ENCODE measurements at places on chromosomes 11 and 22.
A peak's percentile ranks its signal among the peaks of the same experiment; 100 is the strongest.

DNA sequence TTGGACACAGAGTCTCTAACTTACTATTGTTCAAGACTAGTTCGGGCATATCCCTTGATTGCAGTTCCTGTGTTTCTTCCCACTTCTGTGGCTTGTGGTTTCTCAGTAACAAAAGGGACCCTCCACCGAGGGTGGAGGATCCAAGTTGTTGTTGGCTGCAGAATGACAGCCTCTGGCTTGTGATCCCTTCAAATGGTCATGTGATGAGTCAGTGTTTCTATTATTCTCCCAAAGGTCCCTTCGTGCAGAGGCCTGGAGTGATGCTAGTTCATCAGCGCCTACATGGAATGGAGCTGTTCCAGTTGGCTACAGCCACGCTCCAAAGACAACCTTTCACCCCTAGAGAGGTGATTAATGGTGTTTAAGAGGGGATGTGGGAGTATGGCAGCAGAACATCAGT lies 2.6 kb upstream of the VWCE start:
- DNase-seq, result no peak

- no peak for DNase-seq
Observed at GRCh38 chr22:35538801-35539321, 1.8 kb upstream of the RASD2 start.

GRCh38 chr11:66258473-66258893 lies 10.0 kb upstream of the RAB1B start:
- DNase-seq, result no peak

GRCh38 chr11:57461841-57462489 lies 1.6 kb downstream of the RTN4RL2 start:
- no peak for DNase-seq

GRCh38 chr22:17910561-17911311 lies 113.6 kb downstream of the MICAL3 start:
- no peak for DNase-seq

DNA sequence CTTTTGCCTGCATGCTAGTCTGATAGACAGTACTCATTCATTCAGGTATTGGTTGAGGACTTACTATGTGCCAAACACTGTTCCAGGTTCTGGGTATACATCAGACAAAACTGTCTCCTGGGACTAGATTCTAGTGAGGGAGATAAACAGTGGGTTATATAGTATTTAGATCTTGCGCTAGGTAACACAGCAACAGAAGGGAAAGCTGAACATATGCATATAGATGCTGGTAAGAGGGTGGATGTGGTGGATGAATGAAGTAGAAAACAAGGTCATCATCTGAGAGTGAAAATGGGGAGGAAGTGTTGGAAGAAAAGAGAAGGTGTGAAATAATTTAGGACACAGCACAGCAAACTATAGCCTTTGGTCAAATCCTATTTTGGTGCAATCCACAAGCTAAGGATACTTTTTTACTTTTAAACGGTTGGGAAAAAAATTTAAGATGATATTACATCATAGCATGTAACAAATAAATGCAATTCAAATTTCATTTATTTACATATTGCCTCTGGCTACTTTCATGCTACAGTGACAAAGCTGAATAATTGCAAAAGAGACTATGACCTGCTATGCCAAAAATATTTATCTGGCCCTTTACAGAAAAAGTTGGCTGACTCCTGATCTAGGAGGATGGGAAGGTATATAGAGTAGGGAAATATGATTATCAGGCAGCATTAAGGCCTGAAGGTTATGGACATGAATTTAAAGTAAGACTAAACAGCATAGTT lies 7.1 kb upstream of the TMEM9B start:
- DNase-seq, result no peak

DNA sequence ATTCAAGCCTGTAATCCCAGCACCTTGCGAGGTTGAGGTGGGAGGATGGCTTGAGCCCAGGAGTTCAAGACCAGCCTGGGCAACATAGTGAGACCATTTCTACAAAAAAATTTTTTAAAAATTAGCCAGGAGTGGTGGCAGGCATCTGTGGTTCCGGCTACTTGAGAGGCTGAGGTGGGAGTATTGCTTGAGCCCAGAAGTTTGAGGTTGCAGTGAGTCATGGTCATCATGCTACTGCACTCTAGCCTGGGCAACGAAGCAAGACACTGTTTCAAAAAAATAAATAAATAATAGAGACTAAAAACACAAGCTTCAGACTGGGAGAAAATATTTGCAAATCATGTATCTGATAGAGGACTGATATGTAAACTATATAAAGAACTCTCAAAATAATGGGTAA lies 33.2 kb downstream of the BTBD10 start:
- DNase-seq, result no peak

DNA sequence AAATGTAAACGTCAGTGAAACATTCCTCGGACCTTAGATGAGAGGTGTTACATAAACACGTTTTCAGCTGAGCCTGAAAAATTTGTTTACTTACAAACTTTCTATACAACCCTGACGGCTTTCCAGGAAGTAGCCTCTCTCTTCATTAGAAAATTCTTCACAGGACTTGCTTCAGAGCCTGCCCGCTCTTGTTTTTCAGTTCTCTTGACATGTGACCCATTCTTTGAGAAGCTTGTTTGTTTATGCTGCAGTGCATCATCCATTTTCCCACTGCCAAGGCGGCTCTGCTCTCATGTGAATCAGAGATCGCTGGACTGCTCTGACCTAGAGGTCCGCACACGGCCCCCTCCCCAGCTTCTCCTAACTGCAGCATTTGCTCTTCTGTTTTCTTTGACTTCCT lies 47.9 kb upstream of the ARHGAP42 start:
- DNase-seq, result no peak

- DNase-seq, result no peak
Observed at GRCh38 chr11:78313181-78313795, 104.3 kb downstream of the GAB2 start.

GRCh38 chr22:23180301-23180892 lies at the start of gene BCR:
Gene BCR, plus strand, starts transcription at chr22:23180509. Its CDS starts 452 bp downstream, at chr22:23180961.
- peak; percentile 54 for DNase-seq

DNA sequence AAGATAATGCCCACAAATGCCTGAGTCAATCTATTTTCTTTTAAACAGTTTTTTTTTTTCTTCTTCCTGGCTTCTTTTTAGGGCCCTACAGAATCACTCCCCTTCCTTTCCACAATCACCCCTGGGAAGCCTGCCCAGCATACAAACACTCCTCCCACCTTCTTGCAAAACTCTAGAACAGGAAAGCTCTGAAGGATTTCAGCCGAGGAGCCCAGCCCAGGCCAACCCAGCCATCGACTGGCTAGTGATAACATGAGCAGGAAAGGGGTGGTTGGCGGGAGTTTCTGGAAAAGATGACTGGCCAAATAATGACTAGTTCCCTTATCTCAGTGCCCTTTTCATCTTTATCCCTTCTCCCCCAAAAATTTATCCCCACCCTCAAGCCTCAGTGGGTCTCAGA lies 68.2 kb downstream of the USP35 start:
- no peak for DNase-seq

- no peak for DNase-seq
Observed at GRCh38 chr11:59558270-59558643, 46.9 kb downstream of the OR4D9 start.

GRCh38 chr11:125080531-125080911 lies 17.4 kb downstream of the SLC37A2 start:
- no peak for DNase-seq

DNA sequence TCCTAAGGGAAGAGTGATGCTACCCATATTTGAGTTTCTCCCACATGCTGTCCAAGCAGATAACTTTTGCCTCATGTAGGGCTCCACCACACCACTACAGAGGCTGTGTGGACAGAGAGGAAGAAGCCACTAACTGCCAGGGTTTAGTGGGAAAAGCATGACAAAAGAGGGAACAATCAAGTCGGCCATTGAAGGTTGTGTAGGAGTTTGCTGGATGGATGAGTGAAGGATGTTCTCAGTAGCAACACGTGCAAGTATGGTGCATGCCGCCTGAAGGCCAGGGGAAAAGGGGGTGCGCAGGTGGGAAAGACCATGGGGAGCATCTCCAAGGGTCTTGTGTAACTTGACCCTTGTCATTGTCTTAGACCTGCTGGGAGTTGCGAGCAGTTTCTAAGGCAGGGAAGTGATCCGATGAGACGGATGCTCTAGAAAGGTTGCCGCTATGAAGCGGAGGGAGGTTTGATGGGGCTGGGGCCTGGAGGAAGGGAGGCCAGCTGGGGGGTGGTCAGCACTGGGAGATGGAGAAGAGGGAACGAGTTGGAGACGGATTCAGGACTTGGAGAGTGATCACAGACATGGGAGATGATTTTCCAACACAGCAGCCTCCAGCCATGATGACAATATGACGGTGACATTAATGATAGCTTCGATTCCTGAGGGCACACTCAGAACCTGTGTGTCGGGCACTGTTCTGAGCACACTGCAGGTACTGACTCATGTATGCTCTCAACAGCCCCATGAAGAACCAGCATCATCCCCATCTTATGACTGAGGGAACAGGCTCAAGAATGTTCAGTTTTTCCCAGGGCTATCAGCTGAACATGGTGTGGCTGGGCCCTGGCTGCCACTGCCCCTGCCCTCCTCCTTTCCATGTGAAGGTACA lies 53.7 kb downstream of the CD6 start:
- no peak for DNase-seq

- no peak for DNase-seq
Observed at GRCh38 chr22:44575381-44576268, 77.6 kb upstream of the RTL6 start.

DNA sequence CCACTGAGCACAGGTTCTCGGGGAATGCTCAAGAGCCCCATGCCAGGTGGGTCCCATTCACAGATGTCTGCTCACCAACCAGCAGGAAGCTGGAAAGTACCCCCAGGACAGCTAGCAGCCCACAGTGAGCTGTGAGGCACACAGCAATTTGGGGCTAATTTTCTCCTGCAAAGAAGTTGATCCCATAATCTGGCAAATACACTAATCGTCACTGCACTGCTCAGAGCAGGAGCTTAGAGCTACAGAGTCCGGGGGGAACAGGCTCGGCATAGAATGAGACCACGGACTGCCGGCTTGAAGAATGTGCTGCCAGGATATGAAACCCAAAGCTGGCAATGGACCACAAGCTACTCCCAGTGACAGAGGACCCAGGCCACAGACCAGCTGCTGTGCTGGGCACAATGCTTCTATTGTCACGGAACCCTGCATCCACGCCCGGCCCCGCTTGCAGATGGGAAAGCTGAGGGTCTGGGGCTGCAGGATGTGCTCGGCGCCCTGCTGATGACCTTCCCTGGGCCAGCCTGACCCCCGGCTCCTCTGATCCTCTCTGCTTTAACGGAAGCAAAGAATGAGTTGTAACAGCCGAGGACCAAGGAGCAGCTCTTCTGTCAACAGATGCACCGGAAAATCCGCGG lies 239.7 kb downstream of the CTTN start:
- DNase-seq, result no peak

DNA sequence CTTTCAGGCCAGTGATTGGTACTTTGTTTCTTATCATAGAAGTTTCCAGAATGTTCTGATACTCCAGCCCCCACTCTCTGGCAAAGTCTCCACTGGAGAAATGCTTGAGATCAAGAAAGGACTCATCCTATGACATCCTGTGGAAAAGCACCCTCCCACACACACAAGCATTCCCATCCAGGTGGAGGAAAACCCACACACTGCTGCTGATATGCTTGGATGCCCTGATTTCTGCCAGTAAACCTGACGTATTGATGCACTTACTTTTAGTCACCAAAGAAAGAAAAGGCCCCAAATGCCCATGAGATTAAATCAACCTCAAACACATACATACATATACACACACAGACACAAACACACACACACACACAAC lies 9.2 kb upstream of the SLC5A12 start:
- no peak for DNase-seq

DNA sequence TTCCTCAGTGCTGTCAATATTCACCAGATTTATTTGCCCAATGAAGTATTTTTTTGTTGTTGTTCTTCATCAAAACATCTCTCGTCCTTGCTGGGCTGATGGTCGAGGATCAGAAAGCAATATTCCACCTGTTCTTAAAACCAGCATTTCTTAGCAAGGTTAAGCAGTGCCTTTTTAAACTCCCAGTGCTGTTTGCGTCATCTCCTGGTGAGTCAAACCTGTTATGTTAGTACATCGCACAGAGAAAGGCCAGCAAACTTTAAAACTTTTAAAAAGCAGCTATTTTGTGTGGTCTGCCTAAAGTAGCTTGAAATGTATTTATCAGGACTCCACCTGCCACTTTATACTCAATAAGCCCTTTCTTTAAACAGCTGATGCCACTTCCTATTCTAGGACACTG lies 802.0 kb downstream of the KCNA4 start:
- DNase-seq, result no peak

DNA sequence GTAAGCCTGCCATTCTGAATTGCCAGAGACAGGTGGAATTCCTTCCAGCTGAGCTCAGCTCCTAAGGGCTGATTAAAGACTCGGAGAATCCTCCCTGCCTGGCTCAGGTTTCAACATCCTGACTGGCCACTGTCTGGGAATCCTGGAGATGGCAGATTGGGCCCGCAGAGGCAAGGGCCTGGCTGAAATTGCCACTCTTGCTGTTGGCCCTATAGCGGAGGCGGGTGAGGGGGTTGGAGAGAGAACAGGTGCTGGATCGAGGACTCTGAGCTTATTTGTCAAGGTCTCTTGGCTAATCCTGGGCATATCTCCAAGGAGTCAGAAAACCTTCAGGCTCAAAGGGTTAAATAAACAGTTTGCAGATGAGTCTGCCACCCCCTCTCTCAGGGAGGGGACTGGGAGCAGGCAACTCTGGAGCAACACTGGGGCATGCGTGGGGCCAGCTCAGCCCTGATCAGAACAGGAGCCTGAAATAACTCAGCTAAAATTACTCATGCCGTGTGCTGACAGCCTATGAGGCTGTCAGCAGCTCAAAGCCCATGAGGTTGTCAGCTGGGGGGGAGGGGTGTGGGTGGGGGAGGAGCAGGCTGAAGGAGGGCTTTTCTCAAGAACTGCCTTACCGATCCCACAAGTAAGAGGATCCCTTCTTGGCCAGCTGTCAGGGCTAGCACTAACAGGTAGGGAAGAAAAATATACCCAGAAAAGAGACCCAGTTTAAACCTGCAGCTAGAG lies 14.7 kb upstream of the MFRP start:
- DNase-seq, result no peak

- no peak for DNase-seq
Observed at GRCh38 chr11:92510591-92510990, 286.0 kb downstream of the FAT3 start.

- DNase-seq, result no peak
Observed at GRCh38 chr11:120515186-120515723, 3.7 kb downstream of the GRIK4 start.

All from stimulated activated CD4-positive, alpha-beta T cell treated with anti-CD3 and anti-CD28 coated beads, Interleukin-2, amount 100 ng/mL, for 4 hours (primary cell).